NCI-H524 treated with DMSO at 0.1 percent for 48 hours (cell line): ENCODE measurements at places on chromosomes 1 and 21.

DNA sequence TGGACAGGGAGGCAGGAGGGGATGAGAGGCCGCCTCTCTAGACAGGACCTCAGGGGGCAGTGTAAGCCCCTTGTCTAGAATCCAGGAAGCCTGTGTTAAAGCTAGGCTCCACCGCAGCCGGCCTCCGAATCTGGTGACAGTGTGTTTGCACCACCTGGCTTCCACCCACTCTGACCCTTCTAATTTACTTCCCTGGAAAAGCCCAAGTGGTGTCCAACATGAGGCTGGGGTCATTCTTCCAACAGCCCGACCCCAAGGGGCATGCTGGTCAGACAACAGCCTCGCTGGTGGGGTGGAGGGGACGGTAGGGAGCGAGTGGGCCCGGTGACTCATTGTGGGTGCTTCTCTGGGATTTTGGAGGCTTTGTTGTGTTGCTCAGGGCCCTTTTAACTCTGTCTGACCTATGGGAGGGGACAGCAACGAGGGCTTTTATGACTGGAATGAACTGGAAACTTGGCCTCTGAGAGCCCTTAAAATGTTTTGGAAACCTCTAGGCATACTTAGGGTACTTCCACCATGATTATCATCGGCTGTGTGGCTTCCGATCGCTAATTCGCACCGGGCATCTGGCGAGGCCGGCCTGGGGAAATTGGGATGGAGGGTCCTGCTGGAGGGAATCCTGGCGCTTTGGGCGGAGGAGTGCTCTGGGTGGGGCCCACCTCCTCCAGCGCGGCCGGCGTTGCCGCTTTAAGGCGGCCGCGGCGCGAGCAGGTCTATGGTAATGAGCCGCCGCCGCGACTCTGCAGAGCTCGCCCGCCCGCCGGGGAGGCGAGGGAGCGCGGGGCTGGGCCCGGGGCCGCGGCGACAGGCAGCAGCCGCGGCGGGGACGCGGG is at the start of gene CELSR2:
Gene CELSR2, plus strand, starts transcription at position 743 of the 833 bp plus-strand sequence. CDS start 541 bp downstream, outside the sequence.
- no peak for DNase-seq

- no peak for DNase-seq
Measured at GRCh38 chr1:191536791-191537429, 621.4 kb upstream of the RGS18 start.

- no peak for DNase-seq
Measured at GRCh38 chr21:26443867-26444266, 129.2 kb downstream of the CYYR1 start.

DNA sequence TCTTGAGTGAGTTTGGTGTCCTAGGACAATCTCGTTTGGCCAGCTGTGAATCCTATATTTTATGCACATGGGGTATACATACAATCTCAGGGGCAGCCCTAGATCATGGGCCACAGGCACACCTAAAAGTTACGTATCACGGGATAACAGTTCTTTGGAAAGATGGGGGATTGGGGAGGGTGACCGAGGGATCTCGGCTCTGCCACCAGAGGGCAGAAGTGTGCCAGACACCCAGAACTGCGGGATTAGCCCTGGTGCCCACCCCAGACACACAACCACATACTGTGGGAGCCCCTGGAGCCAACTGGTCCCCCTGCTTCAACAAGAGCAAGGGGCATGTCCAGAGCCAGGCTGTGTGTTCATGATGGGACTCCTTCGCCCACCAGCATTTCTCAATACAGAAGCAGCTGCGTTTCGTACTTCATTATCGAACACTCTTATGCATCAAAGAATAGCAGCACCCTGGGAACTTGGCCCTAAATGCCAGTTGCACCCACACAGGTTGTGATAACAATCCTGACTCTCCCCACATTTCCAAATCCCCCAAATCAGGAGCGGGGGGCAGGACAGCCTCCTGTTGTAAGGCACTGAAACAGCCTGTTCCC is 37.4 kb downstream of the TMCO4 start:
- no peak for DNase-seq

- no peak for DNase-seq
Measured at GRCh38 chr1:16727190-16728111, 12.9 kb upstream of the RNU1-4 start.

DNA sequence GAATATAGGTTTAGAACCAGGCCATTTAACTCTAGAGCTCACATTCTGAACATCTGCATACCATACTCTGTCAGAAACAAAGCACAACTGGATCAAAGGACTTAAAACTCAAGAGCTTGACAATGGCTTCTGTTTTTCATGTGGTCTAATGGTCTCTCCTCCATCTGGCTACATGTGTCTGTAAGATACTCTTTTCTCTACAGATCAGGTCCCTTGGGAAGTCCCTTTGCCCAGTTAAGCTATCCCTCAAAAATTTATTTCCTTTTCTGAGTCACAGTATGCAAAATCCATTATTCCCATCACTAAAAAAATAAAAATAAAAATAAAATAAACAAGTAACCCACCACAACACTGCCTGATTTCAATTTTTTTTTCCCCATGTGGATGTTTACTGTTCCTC is 357.0 kb upstream of the PRMT6 start:
- peak; percentile 34 for DNase-seq

- DNase-seq: no peak
Measured at GRCh38 chr1:219387211-219387610, 213.5 kb downstream of the LYPLAL1 start.

DNA sequence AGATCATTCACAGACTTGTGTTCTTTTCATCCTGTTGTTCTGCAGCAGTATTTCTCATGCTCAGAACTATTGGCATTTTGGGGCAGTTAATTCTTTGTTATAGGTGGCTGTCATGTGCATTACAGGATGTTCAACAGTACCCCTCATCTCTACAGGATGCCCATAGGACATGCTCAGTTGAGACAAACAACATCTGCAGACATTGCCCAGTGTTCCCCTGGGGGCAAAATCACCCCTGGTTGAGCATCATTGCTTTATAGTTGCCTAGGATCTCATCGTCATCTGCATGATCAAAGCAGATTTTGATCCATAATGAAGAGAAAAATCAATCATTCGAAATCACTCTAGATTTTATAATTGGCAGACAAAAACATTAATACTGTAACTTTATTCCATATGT is 222.5 kb upstream of the CACYBP start:
- no peak for DNase-seq

DNA sequence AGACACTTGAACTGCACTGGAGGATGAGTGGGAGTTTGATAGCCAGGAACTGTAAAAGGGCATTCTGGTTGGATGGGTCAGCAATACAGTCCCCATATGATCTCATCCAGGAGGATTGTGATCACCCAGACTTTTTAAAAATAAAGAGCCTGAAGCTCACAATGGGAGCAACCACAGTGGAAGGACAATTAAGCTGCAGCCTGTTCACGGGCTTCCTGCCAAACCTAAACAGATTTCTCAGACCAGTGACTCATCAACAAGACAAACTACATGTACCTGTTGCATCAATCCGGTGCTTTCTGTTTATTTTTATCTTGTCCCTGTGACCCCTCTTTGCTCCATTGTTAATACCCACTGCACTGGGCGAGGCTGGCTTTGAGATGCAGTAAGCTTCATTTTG is 52.3 kb downstream of the PAPPA2 start:
- DNase-seq: no peak

- peak; percentile 40 for DNase-seq
Measured at GRCh38 chr1:160101037-160101716, 2.8 kb upstream of the IGSF8 start.

- no peak for DNase-seq
Measured at GRCh38 chr1:241048622-241049021, 308.4 kb downstream of the RGS7 start.

- no peak for DNase-seq
Measured at GRCh38 chr1:12407050-12407961, 177.5 kb downstream of the VPS13D start.

GRCh38 chr1:224804220-224804619 is 125.3 kb upstream of the DNAH14 start:
- DNase-seq: no peak

DNA sequence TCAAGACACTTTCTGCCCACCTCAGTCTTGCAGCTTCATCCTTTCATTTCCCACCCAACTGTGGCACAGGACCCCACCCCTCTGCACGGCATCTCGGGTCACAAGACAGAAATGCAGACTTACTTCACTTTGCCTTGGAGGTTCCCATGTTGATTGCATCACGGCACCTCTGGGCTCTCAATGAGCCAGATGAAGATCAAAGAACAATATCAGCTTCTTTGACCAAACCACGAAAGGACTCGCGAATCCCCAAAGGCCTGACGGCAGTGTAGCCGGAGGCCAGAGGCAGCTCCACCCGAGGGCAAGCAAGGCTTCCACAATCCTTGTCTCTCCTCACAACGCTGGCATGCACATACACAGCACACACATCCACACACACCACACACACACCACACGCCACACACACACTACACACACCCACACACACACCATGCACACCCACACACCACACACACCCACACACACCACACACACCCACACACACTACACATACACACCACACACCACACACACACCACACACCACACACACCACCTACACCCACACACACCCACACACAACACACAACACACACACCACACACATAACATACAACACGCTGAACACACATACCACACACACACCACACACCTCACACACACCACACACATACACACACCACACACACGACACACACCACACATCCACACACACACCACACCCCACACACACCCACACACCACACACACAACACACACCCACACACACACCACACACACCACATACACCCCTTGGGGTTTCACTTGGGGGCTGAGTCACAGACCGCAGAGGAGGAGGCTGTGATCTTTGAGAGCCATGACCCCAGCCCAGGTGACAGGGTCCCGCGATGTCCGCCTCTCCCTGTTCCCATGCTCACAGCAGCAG is 35.8 kb downstream of the UBASH3A start:
- DNase-seq: no peak

GRCh38 chr1:24498589-24498988 is 4.0 kb upstream of the RCAN3 start:
- no peak for DNase-seq

DNA sequence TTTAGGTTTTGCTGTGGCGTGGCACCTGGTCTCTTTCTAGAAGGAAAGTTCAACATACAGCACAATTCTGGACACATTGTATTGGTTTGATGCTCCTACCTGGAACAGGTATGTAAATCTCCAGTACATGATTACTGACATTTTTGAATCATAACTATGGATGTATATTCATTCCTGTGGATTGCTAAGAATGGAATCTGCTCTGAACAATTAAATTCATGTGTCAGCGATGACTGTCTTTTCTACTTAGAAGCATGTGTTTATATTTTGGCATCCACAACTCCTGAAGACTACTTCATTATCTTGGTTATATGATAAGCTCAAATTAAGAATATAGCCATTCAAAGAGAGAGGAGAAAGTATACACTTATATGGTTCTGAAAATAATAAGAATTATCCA is 291.8 kb downstream of the CHRM3 start:
- DNase-seq: no peak

DNA sequence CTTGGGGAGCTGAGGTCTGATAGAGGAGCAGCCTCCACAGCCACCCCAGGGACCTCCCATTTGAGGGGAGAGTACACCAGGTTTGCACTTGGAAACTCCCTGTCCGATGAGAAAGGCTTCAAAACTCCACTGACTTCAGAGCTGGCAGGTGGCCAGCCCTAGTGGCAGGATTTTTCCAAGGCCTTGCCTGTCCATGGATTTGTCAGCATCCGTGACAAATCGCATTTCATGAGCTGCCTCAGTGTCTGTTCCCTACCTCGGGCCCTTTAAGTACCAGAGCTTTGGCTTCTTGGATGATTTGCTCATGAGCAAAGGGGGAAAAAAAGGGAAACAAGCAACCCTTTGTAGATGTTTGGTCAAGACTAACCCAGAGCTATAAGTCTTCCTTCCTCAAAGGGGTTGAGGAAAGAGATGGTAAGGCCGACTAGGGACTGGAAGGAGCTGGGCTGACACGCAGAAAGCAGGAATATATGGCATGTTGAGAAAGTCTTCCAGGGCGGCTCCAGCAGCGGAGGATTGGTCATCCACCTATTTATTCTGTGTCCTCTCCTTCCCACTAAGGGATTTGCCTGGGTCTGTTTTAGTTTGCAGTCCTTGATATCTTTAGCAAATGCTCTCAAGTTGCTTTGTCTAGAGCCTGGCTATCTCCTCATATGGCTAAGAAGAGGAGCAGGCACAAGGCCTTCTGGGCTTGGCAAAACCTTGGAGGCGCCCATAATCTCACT is 2.7 kb upstream of the HSPG2 start:
- no peak for DNase-seq

DNA sequence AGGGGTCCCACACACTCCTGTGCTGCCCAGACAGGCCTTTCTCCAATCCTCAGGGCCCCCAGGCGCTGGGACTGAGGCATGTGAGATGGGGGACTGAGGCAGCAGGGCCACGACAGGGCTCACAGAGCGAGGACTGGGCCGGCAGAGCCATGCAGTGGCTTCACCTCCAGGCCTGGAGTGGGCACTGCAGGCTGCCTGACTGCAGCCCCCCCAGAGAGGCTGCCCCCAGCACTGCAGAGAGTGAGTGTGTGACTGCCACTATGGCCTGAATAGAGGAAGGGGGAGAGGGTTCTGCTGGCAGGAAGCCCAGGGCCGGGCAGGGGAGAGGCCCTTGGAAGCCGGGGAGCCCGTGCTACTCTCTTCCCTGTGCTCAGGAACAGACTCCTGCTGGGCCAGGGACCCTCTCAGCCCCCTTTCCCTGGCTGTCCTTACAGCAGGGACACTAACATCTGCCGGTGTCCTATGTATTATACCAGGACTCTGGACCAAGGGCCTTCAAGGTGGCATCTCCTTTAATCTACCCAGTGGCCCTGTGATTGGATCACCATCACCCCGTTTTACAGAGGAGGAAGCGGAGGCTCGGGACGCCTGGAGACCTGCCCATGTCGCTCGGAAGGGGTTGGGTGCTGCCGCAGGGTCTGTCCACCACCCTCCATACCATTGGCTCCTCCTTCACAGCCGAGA is 20.2 kb upstream of the PLEKHG5 start:
- no peak for DNase-seq
